Small intestine (tissue), 16 donors: ENCODE measurements at places on chromosomes 2 and 18.

- DNase-seq = no peak
Measured at GRCh38 chr2:210167227-210167626, 4.0 kb downstream of the KANSL1L start.

DNA sequence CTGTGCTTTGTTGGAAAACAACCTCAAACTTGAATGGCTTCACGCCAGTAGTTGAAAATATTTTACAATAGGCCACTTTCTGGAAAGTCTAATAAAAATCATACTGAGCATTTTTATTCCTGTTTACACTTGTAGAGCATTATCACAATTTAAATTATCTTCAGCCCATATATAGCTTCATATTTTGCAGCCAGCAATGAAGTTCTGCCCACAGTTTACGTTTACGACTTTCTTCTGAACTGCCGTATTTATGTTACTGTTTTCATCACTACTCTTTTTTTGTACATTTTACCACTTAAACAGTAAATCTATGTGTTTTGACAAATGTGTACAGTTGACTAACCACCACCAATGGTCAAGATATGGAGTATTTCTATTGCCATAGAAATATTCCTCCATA lies 86.2 kb downstream of the COPS8 start:
- no peak for DNase-seq

DNA sequence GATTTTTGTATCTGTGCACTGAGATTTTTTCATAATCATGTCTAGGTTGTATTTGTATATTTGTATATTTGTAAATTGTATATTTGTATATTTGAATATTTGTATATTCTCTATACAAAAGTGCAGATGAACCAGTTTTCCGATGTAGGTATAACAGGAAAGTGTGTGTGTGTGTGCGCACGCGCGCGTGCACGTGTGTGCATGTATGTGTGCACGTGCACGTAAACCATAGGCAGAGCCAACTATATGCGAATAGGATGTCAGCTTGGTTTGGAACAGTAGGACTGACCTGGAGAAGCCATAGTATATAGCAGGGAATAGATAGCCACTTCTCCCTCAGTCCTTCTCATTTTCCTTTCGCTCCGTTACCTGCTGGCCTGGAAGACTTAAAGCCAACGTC lies 565.8 kb downstream of the XIRP2 start:
- no peak for DNase-seq

DNA sequence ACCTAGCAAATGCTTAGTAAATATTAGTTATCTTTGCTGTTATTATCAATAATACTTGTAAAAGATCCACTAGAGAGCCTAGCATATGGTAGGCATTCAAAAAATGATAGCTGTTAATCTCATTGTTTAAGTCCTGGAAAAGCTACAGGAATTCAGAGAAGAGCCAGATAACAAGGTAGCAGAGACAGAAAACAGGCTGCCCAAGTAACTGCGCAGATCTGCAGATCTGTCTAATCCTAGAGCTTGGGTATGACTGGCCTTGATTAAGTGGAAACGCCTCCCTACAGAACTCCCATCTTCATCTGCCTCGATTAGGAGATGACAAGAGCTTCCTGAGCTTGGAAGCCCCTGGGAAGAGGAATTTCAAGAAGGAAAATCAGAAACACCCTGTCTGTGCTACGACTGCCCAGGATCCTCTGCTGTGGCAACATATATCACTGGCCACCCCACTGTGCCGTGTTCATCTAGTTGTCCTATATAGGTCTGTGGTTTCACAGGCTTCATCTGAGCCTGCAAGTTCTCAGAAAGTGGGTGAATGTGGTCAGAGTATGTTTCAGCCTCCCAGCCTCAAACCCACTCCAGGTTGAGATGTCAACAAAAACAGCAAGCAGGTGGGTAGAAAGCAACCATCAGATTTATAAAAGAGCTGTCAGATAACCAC lies 151.5 kb upstream of the PKDCC start:
- DNase-seq = peak; percentile 54

DNA sequence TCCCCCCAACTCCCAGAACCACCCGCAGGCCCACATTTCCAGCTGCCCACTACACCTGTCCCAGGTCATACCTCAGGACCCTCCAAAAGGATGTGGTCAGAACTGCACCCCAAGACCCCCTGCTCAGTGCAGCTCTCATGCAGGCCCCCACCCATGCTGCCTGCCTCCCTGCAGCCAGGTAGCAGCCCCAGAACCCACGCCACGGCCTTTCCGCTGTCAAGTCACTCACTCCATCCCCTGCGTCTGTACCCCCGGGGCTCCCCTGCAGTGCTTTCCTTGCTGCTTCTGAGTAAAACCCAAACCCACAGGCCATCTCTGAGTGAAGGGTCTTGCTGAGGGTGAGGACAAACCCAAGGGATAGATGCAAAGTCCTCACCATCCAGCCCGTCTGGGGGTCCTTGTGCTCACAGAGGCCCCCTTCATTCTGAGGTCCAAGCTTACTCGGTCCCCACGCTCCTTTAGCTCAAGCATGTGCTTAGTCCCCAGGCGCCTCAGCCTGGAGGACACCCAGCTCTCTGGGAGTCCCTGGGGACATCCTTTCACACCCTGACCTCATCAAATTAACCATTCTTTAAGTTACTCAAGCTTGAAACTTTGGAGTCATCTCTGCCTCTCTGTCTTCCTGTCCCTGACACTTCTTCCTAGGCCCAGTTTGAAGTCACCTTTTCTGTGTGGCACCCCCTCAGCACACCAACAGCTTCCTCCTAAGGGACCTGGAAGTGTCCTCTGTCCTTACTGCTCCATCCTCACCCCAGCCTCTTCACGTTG lies 130.1 kb downstream of the SMAD7 start:
- no peak for DNase-seq

- no peak for DNase-seq
Measured at GRCh38 chr2:37672870-37673184, 1.4 kb upstream of the CDC42EP3 start.
